ENCODE measurements at places on chromosomes 2 and 18.

GRCh38 chr2:20625491-20626391 is 25.2 kb downstream of the HS1BP3 start:
- no peak for DNase-seq

GRCh38 chr18:13236411-13236810 is 17.9 kb downstream of the LDLRAD4 start:
- DNase-seq = no peak

DNA sequence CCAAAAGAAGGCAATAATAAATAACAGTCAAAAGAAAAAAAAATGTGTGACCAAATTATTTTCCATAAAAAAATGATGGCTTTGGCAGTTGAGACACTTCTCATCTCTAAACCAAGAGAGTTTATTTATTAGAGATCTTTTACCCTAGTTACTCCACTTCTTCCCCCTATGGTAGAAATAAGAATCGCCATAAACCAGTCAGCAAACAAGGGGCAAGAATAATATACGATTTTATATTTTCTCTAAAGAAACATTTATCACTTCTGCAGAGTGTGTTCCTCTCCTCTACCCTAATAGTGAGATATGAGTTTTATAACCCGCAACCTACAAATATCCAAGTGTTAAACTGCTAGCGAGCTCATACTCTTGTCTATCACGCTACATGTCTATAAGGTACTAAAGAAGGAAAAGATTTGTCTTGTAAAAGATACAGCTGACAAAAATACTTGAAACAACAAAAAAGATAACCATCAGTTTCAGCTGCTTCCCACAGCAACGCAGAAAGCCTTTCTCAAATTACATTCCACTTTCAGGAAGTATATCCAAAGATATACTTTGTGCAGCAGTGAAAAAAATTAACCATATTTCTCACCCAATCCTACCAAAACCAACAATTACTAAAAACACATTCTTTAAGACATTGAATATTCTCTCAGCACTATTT is 2.3 kb downstream of the RNF103 start:
- no peak for DNase-seq

DNA sequence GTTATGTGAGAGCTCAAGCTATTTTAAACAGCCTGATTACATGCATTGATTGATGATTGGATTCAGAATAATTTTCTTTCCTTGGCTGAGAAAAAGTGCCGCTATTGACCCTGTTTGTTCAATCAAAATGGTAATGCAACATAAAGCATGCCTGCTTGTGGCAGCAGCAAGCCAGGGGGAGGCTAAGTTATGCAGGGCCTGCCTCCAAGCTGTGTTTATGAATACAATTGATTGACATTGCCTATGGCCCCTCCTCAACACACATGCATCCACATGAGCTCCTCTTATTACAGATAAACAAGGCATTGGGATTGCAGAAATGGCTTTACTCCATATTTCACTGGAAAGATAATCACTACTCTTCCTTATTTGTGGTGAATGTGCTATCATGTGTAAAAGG is 395.6 kb downstream of the TDRD15 start:
- DNase-seq = no peak

DNA sequence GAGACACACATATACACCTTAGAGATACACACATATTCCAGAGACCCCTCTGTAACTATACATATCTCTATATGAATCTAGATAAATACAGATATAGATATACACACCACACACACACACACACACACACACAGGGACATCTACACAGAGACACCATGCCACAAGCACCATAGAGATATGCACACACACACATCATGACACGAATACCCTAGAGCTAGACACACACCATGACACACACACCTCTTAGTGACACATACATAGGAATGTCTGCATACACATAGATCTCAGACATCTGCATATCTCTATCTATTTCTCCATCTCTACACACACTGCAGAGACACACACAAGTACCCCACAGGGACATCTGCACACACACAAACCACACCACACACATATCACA is 270.0 kb downstream of the CYRIA start:
- DNase-seq = no peak

- DNase-seq = no peak
Measured at GRCh38 chr2:51079945-51080344, 48.0 kb upstream of the NRXN1 start.
